ENCODE measurements at places on chromosomes 5 and 9.

DNA sequence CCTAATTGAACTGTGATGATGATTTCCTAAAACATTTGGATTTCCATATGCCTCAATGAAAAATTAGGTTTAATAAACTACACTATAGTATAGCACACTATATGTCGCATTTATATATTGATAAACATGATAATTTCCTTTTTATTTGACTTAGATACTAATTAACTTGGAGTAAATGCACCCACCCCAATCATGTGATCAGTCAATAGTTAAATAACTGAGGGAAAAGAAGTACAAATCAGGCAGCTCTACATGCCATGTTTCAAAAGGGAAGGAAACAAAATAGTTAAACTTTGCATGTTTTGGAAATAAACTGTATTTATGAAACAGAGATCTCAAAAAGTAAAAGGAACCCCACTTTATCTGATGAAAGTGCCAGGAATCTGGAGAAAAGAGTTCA is 18.0 kb upstream of the GNE start:
- H3K4me1 ChIP-seq, result no peaks in the 10 kb centered on the region
- H3K27me3 ChIP-seq, result no peaks in the 10 kb centered on the region
- peak overlapping the region; percentile 13 for H3K4me3 ChIP-seq
- H3K36me3 ChIP-seq, result no peaks in the 10 kb centered on the region

- H3K36me3 ChIP-seq, result no peaks in the 10 kb centered on the region
- H3K27me3 ChIP-seq, result no peaks in the 10 kb centered on the region
- H3K27ac ChIP-seq, result no peak overlapping the region
- no peak overlapping the region for H3K4me3 ChIP-seq
These were observed 11.1 kb upstream of the NADK2 start for GRCh38 chr5:36252722-36253365.

DNA sequence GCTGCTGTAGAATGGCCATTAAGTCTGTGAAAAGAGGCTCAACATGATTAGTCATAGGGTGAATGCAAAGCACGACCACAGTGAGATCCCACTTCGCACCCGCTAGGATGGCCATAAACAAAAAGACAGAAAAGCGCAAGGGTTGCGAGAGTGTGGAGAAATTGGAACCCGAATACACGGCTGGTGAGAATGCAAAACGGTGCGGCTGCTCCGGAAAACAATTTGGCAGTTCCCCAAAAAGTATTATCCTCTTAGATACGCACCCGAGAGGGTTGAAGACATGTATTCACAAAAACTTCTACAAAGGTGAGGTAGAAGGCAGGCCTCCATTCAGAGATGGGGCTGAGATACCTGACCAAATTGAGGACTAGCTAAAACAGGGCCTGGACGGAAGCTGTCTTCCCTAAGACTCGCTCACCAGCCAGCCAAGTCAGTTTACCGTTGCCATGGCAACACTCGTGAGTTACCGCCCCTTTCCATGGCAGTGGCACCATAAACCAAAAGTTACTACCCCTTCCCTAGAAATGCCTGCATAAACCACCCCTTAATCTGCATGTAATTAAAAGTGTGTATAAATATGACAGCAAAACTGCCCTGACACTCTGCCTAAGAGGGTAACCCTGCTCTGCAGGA is 726 bp upstream of the PSMB7 start:
- no peak overlapping the region for H3K27ac ChIP-seq
- no peaks in the 10 kb centered on the region for H3K4me1 ChIP-seq
- H3K4me3 ChIP-seq, result peak overlapping the region; percentile 85
- H3K27me3 ChIP-seq, result no peaks in the 10 kb centered on the region
- DNase-seq, result no peak

DNA sequence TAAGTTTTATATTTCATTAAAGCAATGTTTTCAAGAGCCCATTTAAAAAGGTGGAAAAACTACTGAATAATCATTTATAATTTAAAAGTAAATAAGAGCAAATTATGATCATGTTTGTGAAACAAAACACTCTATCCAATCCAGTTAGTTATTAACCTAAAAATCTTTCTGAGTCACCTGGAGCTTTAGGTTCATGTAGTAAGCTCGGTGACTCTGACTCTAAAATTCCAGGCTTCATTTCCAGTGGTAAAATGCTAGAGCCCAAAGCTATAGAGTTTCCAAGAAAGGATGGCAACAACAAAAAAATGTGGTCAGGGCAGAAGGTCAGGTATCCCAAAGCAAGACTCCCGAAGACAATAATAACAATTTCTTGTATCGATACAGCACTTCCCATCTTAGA is 76.1 kb upstream of the SPOCK1 start:
- no peaks in the 10 kb centered on the region for H3K36me3 ChIP-seq
- no peaks in the 10 kb centered on the region for H3K27me3 ChIP-seq
- no peak overlapping the region for H3K27ac ChIP-seq

DNA sequence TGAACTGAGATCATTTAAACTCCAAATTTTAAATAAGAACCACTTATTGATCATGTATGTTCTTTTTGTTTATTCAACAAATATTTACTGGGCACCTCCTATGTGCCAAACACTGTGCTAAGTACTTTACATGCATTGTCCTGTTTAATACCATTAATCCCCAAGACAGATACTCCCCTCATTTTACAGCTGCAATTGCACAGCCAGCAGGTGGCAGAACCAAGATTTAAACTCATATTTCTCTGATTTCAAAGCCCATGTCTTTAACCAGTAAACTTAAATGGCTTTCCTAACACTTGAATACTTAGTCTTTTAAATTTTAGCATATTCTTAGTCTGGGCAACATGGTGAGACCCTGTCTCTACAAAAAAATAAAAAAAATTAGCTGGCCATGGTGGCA is 43.4 kb upstream of the KIAA1958 start:
- H3K27ac ChIP-seq, result no peak overlapping the region
- H3K4me1 ChIP-seq, result no peaks in the 10 kb centered on the region
- H3K4me3 ChIP-seq, result no peak overlapping the region
- H3K36me3 ChIP-seq, result no peaks in the 10 kb centered on the region

- no peaks in the 10 kb centered on the region for H3K36me3 ChIP-seq
- H3K27ac ChIP-seq, result no peak overlapping the region
- H3K4me1 ChIP-seq, result no peaks in the 10 kb centered on the region
- H3K4me3 ChIP-seq, result no peak overlapping the region
- H3K27me3 ChIP-seq, result no peaks in the 10 kb centered on the region
These were observed 1.5 kb upstream of the DTWD2 start for GRCh38 chr5:118989816-118990215.
